ENCODE measurements at places on chromosomes 1 and 21. TPM values are rescaled to one million over a fixed set of nuclear protein-coding genes. Genes with fewer than 3 reads are reported as not detected.

The SLC25A34 gene
- total RNA-seq: 0.42 TPM

The RGL1 gene
- 40.8 TPM for total RNA-seq

The MCOLN3 gene
- not detected for total RNA-seq

The ANXA9 gene
- not detected for total RNA-seq

The TTC34 gene
- 0.07 TPM for total RNA-seq

The WDR77 gene
- total RNA-seq: 48.5 TPM

The GBP1 gene
- total RNA-seq: 35.6 TPM

The ISG15 gene
- 96.4 TPM for total RNA-seq

The LAPTM5 gene
- total RNA-seq: 4.0 TPM

- no peak for DNase-seq
Measured at GRCh38 chr1:18480315-18481189, at the start of gene KLHDC7A. TSS of gene KLHDC7A (plus strand) at chr1:18480930. CDS start at chr1:18480982, 52 bp downstream.

DNA sequence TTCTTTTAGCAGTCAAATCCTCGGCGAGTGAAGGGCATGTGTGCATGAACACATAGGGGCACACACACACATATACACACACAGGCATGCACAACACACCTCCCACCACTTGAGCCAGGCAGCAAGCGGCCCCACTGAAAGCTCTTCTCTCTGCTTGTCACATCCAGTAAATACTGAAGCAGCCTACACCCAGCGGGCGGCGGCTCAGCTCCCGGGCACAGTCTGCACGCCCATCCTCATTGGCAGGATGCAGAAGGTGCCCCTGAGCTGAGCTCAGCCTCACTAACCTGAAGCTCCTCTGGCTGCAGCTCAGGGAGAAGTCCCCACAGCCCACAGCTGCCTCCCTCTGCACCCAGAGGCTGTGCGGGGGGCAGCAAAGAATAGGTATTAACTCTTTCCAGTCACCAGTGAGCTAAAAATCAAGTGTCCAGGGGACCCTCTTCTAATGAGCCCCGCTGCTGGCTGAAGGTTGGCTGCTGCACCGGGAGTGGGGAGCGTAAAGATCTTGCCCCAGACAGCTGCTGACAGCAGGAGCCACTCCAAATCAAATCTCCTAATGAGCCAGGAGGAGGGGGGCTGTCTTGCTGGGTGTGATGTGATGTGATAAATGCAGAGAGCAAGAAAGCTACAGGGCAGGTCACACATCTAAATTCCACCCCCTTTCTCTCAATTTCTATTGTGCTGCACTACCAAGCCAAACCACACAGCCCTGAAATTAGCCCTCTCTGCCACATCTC, 12.5 kb downstream of the RGS8 start:
- no peak for DNase-seq

- DNase-seq: no peak
Measured at GRCh38 chr1:110205591-110206155, 4.4 kb upstream of the KCNC4 start.

DNA sequence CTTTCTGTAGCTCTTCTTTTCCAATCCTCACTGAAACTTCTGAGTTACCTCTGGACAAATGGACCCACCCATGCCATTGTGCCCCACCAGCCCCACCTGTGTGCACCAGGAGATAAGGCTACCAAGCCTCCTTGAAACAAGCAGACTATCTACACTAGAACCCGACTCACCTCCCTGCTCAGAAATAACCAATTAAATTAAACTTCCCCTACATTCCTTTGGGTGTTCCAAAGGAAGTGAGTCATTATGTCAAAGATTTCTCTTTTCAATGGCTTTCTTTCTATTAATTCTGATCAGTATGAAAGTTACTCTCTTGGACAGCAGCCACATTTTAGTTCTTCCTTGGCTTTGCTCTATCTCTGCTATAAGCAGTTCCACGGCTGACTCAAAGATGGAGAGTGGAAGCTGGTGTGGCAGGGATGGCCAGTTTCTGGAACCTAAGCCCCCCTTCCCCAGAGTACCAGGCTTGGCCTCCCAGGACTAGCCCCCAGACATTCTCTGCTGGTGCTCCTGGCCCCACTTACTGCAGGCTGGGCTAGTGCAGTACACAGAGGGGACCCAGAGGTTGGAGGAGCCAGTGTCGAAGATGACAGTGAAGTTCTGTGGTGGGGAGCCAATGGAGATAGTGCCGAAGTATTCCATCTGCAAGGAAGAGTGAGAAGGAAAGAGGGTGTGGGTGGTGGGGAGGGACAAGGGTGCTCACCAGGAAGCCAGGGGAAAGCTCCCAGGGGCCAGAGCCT, 1.9 kb downstream of the CTSE start:
- DNase-seq: peak; percentile 15

GRCh38 chr21:41258617-41259016, 58.0 kb upstream of the FAM3B start:
- no peak for DNase-seq

DNA sequence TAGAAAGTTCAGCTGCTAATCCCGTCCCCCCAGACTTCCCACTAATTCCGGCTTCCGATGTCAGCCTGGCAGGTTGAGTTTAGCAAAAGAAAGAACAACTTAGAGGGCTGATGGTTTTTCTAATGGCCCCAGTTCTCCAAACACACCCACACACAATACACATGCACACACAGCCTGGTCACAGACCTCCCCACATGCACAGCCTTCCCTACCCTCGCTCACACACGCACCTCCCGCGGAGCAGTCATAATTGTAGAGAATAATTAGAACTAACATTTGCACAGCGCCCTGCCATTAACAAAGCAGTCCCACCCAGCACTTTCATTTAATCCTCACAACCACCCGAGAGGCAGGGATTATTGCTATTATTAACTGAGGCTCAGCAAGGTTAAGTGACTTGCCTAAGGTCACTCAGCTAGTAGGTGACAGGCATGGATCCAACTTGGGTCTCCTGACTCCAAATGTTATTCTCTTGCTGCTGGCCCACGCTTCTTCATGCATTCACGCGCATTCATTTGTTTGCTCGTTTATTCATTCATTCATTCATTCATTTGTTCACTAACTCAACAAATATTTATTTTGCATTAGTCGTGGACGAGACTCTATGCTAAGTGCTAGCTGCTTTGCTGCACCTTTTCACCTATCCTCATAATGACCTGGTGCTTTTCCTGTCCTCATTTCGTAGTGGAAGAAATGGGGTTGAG, 274.9 kb downstream of the FOXD2 start:
- DNase-seq: no peak

DNA sequence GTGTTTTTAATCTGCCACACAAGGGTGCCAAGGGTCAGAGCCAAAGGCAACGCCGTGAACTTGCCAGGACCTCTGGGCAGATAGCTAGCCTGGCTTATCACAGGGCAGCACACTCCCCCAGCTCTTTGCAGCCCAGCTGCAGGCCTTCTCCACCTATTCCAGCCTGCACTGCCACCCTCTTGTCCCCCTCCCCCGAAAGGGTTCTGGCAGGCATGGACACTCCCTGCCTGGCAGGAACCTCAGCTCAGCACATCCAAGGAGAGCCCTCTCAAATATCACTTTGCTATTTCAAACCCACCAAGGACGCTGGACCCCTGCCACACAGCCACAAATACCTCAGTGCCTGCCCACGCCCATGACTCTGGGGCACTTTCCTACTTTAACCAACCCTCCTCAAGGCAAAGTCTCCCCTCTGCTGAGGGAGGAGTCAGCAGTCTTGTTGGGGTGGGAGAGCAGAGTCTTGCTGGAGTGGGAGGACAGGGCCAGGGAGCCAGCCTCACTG, 9.1 kb downstream of the SSBP3 start:
- DNase-seq: no peak

DNA sequence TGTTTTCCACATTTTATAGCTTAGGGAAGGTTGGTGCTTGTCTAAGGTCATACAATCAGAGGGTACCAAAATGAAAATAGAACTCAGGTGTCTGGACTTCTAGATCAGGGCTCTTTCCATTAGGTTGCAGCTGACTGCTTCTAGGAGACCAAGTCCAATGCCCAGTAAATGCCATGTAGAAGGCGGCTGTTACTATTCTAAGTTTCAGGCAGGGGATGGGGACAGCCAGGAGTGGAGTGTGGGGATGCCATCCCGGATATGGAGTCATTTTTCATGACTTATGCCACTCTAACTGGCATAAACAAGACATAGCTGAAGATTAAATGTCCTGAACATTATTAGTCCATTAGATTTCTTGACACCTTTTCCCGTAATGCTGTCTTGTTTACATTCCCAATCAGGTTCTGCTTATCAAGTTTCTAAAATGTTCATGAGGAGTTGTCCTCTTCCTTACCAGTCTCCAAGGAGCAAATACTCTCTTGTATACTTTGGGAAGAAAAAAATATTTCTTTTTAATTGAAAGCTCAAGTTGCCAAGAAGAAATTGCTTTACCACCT, 31.5 kb downstream of the XCL1 start:
- no peak for DNase-seq

- DNase-seq: no peak
Measured at GRCh38 chr1:59738152-59738551, 76.6 kb upstream of the HOOK1 start.

- no peak for DNase-seq
Measured at GRCh38 chr1:37118790-37119189, 84.5 kb upstream of the GRIK3 start.

GRCh38 chr1:69290291-69290690, 277.4 kb upstream of the LRRC7 start:
- no peak for DNase-seq

GRCh38 chr1:191993549-191993948, 164.7 kb upstream of the RGS18 start:
- peak; percentile 0 for DNase-seq

DNA sequence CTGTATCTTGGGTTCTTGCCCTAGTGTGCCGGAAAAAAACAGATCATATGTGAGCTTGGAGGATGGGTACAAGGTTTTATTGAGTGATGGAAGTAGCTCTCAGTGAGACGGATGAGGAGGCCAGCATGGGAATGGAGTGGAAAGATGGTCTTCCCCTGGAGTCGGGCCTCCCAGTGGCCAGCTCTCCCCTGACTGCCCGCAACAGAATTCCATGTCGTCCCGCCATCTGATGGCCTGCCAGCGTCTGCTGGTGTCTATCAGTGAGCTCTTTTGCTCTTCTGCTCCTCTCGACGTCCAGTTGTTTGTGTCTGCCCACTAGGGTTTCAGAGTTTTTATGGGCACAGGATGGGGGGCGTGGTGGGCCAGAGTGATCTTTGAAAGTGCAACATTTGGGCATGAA, 315.2 kb upstream of the BRINP3 start:
- DNase-seq: no peak

- no peak for DNase-seq
Measured at GRCh38 chr1:16068356-16069270, 4.8 kb downstream of the FAM131C start.

- no peak for DNase-seq
Measured at GRCh38 chr21:43195121-43196021, 26.6 kb downstream of the CRYAA start.

GRCh38 chr21:23811805-23812204, 1795.5 kb downstream of the MRPL39 start:
- DNase-seq: no peak

DNA sequence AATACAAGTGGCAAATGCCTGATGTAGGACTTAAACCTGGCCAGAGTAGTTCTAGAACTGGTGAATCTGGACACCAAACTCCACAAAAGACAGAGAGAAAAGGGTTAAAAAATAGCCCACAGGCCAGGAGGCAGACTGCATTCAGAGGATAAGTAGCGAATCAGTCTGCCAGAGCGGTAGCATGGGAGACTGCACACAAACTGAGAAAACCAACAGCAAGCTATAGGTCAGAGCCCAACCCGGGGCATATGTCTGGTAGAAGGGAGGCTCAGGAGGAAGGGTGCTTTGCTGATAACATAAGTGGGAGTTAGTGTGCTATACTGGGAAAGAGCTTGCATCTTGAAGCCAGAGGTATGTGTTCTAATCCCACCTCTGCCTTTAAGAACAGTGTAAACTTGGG, 4.0 kb downstream of the LRRC53 start:
- no peak for DNase-seq

DNA sequence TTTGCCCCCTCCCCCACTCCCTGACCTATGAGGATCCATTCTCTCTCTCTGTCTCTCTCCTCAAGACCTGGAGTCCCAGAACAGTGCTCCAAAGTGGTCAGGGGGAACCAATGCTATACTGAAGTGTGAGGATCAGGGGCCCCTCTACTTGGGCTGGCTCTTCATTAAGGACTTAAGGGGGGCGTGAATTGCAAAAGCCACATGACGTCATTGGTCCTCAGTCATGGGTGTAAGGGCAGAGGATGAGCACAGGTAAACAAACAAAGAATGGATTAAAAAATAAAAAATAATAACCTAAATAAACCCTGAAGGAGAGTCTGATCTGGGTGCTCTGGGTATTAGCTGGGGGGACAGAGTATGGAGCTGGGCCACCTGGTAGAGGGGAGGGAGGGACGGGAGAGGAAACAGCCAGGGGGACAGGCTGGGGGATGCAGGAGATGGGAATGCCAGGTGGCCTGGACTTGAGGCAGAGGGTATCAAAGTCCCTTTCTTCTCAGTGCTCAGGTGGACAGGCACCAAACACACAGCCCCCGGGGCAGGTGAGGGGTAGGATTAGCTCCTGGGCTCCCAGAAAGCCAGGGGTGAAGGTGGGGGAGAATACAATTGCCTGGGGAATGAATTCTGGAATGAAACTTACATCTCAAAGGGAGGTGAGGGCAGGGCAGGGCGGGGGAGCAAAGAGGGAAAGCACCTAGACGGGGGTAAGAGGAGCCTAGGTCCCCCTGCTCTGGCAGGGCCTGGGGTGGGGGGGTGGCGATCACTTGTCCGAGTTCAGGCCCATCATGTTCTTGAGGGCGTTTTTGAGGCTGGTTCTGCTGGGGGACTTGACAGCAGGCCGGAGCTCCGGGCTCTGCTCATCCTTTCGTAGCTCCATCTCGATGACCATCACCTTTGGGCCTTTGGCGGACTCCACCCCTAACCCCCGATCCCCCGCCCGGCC, 4.6 kb downstream of the MPZ start:
- no peak for DNase-seq

DNA sequence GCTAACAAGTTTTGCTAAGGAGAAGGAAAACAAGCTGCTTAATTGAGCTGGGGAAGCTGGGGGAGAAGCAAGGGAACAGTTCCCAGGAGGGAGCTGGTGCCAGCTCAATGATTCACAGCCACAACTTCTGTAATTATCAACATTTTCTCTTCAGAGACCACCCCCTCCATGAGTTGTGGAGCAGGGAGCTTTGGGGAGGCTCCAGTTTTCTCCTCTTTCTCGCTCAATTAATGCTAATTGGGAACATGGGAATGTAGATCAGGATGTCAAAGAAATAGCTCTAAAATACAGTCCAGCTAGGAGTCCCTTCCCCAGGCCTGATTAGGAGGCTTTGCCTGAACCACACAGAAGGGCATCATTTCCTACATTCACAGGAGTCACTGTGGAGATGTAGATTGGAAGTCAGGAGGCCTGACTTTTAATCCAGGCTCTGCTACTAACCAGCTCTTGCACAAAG, 12.1 kb upstream of the MNDA start:
- DNase-seq: no peak

- DNase-seq: no peak
Measured at GRCh38 chr1:165912638-165913037, 85.2 kb downstream of the UCK2 start.
